ENCODE measurements at places on chromosomes 4 and X. TPM values are rescaled to one million over a fixed set of nuclear protein-coding genes. Genes with fewer than 3 reads are reported as not detected.

The MGARP gene
- total RNA-seq: 98.1 TPM

The PFKFB1 gene
- not detected for total RNA-seq

The VSIG4 gene
- 10.9 TPM for total RNA-seq

The DRD5 gene
- total RNA-seq: 1.4 TPM

The RAB9B gene
- total RNA-seq: 18.5 TPM

The C4orf50 gene
- total RNA-seq: 2.0 TPM

The BANK1 gene
- total RNA-seq: 0.77 TPM

The HNRNPD gene
- 175 TPM for total RNA-seq

The TRPC5OS gene
- 0.22 TPM for total RNA-seq

The RAB33A gene
- 8.0 TPM for total RNA-seq

The SPP1 gene
- total RNA-seq: 189 TPM

The ADH1B gene
- 8.9 TPM for total RNA-seq

The SLC7A11 gene
- total RNA-seq: 7.1 TPM

The FAM47A gene
- total RNA-seq: not detected

The TLR2 gene
- 8.7 TPM for total RNA-seq

The RRAGB gene
- total RNA-seq: 34.3 TPM

The NLGN4X gene
- total RNA-seq: 39.9 TPM

The ALG13 gene
- total RNA-seq: 67.1 TPM

The PPP1R3F gene
- total RNA-seq: 9.8 TPM

The SCML2 gene
- total RNA-seq: 13.7 TPM

The POLN gene
- 4.8 TPM for total RNA-seq

The XPNPEP2 gene
- 2.7 TPM for total RNA-seq

The NUDT6 gene
- 9.0 TPM for total RNA-seq

The CYTL1 gene
- total RNA-seq: 12.9 TPM

The GRID2 gene
- total RNA-seq: 19.8 TPM

The GC gene
- total RNA-seq: not detected
